ENCODE measurements at places on chromosomes 16 and 17.

- no peak for DNase-seq
These were observed 2.1 kb upstream of the LYRM9 start for GRCh38 chr17:27895123-27895895.

DNA sequence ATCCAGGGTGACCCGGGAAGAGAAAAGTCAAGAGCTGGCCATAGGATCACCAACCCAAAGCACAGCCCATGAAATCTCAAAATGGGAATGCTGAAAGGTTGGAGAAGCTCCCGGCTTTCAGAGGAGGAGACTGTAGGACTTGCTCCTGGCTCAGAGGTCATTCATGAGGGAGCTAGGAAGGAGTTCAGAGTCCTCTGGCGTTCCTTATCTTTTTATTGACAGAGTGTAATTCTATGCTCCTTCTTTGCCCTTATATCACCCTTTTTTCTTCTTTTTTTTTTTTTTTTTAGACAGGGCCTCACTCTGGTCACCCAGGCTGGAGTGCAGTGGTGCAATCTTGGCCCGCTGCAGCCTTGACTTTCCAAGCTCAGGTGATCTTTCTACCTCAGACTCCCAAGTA lies 27.3 kb upstream of the CNOT1 start:
- DNase-seq, result no peak

DNA sequence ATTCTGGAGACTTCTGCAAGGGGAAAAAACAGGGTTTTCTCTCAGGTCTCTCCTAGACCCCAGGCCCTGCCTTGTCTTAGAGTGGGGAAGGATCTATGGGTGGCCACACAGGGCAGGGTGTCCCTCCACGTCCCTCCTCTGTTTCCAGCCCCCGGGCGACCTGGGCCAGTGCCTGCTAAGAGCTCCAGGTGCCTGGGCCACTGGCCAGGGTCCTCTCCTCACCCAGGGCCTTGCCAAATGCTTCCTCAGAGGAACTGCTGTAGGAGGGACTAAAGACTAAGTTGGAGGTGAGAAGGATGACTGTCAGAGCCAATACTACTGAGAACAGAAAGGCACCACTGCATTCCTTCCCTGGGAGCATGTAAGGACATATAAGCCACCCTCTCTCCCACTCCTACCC lies 11.4 kb downstream of the NOS2 start:
- DNase-seq, result no peak

GRCh38 chr16:15887283-15887682 lies 1.1 kb downstream of the CEP20 start:
- peak; percentile 34 for DNase-seq

- peak; percentile 87 for DNase-seq
These were observed 2.9 kb upstream of the FOXC2 start for GRCh38 chr16:86563469-86564345.

DNA sequence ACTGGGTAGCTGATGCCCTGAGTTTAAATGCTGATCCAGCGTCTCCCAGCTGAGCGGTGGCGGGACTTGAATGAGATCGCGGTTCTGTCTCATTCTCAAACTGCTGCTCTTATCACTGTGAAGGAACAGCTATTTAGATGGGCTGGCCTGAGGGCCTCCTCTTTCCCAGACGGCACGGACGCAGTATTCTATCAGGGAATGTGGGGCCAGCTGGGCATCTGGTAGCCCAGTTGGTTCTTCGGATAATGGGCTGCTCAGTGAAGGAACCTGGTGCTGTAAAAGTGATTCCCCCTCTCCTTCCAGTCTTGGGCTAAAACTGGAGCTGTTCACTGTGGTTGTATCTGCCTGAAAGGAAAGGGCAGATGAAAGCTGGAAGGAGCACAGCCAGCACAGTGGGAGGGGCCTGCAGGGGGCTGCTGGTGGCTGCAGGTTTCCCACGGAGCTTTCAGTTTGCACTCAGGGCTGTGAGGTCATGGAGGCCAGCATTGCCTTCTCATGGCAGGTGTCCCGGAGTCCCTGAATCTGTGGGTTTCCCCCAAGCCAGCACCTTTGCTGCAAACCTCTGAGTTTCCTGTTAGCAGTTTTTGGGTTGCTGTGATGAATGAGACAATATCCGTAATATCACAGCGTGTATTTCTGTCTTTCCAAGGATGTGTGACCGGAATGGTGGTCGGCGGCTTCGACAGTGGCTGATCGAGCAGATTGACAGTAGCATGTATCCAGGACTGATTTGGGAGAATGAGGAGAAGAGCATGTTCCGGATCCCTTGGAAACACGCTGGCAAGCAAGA lies 3.6 kb downstream of the IRF8 start:
- no peak for DNase-seq

DNA sequence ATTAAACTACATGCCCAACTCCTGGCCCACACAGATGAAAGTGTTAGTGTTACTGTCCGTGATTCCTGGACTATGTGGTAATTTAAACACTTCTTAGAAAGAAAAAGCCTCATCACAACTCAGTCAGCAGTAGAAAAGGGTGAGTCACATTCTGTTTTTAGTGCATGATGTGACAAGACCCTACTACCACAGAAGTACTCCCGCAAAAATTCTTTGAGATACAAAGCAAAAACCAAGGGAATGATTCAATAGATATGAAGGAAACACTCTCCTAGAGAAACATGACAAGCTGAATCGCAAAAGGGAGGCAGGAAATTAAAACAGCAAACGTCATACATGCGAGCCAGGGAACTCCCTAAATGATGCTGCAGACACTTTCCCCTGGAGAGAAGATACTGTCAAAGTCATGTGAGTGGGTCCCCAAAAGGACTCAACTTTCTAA lies 14.4 kb downstream of the SNN start:
- no peak for DNase-seq

GRCh38 chr16:4399001-4399730 lies 17.2 kb downstream of the CORO7 start:
- no peak for DNase-seq

- DNase-seq, result peak; percentile 48
These were observed at the start of gene SEZ6L2 for GRCh38 chr16:29899516-29900101. SEZ6L2 (minus strand) TSS chr16:29899550; CDS start chr16:29899019, 531 bp downstream.

DNA sequence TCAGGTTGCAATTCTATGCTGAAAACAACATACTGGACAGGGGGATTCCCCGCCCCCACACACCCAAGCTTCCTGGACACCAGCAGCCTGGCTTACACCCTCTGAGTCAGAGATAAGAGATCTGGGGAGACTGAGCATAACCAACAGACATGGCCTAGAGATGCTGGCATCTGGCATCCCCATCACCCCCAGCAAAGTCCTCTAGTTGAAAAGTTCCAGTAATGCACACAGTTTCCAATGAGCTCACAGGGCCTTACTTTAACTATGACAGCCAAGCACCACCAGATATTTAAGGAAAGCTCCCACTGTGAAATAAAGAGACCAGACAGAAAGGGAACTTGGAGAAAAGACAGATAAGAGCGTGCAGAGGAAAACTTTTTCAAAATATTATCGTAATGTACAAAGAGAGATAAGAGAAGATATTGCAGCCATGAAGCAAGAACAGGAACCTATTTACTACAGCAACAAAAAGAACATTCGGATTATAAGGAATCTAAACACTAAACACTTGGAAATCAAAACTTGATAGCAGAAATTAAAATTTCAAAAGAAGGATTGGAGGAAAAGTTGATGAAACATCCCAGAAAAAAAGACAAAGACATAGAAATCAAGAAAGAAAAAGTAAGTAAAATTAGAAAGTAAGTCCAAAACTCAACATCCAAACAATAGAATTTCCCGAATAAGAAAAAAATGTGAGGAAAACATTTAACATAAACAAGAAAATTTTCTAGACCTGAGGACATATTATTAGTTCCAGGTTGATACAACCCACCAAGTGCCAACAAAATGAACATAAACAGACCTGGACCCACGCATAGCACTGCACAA lies 17.2 kb upstream of the ALOX15 start:
- peak; percentile 84 for DNase-seq

DNA sequence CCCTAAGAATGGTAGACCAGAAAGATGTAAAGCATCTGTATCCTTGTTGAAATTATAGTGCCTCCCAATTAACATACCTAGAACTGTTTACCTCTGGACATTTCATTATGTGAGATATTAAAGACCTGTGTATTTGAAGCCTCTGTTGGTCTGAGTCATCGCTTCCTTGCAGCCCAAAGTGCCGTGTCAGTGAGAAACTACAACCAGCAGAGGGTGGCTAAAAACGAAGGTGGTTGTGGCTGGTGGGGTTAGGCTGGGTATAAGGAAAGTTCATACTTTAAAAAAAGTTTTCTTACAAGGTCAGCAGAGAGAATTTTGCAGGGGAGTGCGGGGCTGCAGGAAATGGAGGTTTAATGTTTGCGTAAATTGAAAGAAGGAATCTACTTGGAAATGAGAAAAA lies 290.7 kb downstream of the TMEM114 start:
- no peak for DNase-seq

DNA sequence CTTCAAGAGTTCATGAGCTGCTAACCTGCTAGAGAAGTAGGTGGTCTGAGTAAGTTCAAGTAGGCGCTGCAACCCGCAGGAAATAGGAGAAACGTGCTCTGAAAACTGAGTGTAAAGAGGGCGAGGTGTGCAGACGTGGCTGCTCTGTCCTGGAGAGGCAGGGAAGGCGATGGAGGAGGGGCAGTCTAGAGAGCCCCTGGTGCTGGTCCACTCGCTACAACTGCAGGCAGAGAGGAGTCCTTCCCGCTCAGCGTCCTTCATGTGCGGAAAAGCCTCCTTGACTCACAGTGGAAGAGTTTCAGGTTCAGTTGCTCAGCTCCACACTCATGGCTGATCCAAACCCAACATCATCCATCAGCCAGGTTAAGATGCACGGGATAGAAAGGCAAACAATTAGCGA lies 12.1 kb downstream of the ABCA3 start:
- no peak for DNase-seq

DNA sequence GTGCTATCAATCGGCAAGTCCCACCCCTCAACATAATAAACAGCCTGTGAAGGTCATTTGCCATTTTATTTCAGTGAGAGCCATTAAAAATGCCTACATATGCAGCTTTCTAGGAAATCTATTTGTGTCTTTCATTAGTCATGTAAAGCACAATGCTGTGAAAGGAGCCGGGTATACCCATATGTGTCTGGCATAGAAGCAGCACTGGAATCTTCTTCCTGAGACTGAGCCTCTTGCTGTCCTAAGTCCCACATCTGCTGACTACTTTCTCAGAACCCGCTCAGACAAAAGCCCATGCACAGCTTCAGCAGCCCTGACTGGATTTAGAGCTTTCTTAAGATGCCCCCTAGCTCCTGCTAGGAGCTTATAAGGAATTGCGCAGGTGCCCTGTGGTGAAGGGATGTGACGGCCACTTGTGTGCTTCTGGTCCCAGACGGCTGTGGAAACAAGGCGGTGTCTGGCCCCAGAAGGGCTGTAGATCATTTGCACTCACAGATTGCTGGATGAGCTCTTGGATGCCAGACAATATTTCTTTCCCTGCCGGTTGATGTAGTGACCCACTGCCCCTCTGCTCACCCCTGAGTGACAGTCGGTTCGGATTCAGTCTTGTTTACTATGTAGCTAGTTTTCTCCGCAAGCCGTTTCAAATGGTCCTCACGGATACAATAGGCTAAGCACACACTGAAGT lies 172.2 kb downstream of the ANKFN1 start:
- DNase-seq, result no peak

- DNase-seq, result no peak
These were observed 133.7 kb upstream of the SEC14L1 start for GRCh38 chr17:77006971-77007649.

- peak; percentile 86 for DNase-seq
These were observed at the start of gene NLRC5 for GRCh38 chr16:56988948-56989945. NLRC5 (plus strand) TSS chr16:56989557; CDS start chr16:57020713, 31,156 bp downstream.

DNA sequence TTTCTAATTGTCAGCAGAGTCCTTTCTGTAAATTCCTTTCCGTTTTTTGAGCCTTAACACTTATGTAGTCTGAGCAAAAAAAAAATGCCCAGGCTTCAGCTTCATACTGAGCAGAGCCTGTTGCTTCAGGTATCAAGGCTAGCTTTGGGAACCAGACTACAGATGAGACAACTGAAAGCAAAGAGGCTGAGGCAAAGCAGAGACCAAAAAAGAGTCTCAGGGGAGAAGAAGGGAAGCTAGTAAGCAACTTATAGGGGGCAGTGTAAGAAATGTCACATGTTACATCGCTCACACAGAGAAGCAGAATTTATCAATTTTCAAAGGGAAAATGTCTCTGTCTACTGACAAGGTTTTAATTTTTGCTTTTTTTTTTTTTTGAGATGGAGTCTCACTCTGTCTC lies 3.3 kb downstream of the HASPIN start:
- no peak for DNase-seq

- no peak for DNase-seq
These were observed 39.0 kb downstream of the YWHAE start for GRCh38 chr17:1360975-1361374.
